ENCODE measurements at places on chromosomes 2 and 18.
A peak's percentile ranks its signal among the peaks of the same experiment; 100 is the strongest.

GRCh38 chr2:47346107-47346506 lies 56.8 kb upstream of the MSH2 start:
- DNase-seq = no peak

- no peak for DNase-seq
These were observed 533.2 kb downstream of the RIT2 start for GRCh38 chr18:42582266-42582665.

GRCh38 chr18:35581546-35581897 lies at the start of gene GALNT1:
GALNT1 (plus strand) TSS chr18:35581740; CDS start chr18:35654663, 72,923 bp downstream.
- DNase-seq = peak; percentile 12

- DNase-seq = peak; percentile 93
These were observed 149.1 kb downstream of the GREB1L start for GRCh38 chr18:21391074-21391673.

DNA sequence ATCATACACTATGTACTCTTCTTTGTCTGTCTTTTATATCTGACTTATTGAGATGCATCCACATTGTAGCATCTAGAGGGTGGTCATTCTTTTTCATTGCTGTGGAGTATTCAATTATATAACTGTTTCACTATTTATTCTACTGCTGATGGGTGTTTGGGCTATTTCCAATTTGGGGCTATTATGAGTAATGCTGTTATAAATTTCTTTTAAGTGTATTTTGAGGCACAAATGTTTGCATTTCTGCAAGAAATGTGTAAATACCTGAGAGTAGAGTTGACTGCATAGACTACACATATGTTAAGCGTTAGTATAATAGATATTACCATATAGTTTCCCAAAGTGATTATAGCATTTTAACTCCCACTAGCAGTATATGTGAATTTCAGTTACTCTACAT lies 26.9 kb upstream of the PPP1R1C start:
- no peak for DNase-seq

- no peak for DNase-seq
These were observed 15.2 kb downstream of the NPAS2 start for GRCh38 chr2:100835006-100835659.

DNA sequence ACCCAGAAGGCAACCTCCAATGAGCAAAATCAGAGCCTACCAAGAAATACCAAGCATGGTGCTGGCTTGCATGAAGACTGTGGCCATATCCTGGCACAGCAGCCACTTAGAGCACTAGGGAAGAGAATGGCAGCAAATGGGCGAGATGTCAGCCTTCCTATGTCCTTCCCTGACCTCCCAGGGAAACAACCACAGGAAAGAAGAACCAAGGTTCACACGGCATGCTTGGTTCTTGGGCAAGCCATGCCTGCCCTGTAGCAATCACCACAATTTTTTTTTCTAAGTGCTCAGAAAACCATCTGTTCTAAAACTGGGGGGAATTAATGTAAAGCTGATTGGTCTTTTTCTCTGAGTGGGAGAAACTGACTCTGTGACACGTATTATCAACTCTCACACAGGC lies 27.8 kb downstream of the GALNT14 start:
- DNase-seq = no peak

DNA sequence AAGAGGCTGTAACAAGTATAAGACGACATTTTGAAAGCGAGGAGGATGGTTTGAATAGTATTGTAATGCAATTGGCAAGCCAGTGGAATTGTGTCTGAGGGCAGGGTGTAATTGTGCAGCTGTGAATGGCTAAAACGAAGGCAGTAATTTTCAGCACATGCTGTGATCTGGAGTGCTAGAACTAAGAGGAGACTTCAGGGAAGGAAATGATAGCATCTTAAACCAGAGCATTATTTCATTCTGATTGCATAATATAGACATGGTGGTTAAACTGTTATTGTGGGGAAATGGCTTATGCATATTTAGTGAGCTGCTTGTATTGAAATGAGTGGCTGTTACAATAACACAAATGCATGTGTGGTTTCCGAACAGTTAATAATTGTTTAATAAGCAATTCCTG lies 36.3 kb downstream of the THSD7B start:
- no peak for DNase-seq

- peak; percentile 32 for DNase-seq
These were observed 572 bp downstream of the RPS27A start for GRCh38 chr2:55232863-55233657.

DNA sequence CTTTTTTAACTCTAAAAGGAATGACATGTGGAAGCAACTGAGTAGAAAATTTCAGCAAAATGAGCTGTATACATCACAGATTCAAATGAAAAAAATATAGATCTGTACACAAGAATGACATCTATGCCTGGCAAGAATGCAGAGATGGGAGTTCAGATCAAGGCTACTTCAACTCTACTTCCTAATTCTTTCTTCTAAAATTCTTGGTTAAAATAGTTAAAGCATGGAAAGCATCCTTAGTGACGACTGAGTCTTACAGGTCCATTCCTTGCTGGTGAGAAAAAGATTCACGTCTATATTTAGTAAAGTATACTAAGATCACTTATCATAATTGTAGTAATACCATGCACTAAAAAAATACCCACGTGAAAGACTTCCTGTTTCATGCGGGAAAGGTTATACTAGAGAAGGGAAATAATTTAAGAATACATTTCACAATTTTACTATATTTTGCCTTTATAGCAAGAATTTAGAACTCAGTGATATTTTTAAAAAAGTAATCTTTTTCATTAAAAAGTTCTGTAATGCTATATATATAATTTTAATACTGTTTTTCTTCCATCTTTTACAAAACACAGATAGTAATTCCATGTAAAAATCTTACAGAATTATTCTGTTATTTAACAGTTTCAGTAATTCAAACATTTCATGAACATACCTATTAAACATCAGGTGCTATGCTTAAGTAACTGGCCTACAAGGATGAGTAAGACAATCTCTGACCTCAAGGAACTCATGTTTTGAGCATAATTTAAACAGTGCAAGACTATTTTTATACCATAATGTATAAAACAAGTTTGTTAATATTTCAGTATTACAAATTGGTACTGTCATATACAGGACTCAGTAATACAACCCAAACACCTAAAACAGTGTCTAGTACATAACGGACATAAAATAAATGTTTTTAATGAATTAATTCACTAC lies 159.6 kb downstream of the BAZ2B start:
- no peak for DNase-seq

Measured in NCI-H2081 (cell line).